AG10803 (cell line): ENCODE measurements at places on chromosomes 3 and 15.

GRCh38 chr15:78083687-78084448 is 6.4 kb upstream of the TBC1D2B start:
- no peak for DNase-seq

GRCh38 chr3:98246142-98246541 is 17.9 kb upstream of the OR5H6 start:
- DNase-seq: no peak

DNA sequence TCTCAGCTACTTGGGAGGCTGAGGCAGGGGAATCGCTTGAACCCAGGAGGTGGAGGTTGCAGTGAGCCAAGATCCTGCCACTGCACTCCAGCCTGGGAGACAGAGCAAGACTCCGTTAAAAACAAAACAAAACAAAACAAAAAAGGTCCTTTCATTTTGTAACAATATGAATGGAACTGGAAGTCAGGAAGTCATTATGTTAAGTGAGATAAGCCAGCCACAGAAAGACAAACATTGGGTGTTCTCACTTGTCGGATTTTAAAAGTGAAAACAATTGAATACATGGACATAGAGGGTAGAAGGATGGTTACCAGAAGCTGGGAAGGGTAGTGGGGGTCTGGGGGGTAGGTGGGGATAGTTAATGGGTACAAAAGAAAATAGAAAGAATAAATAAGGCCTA is 12.5 kb upstream of the B3GALNT1 start:
- no peak for DNase-seq

- no peak for DNase-seq
Measured at GRCh38 chr3:161082063-161082462, 23.1 kb downstream of the B3GALNT1 start.

- no peak for DNase-seq
Measured at GRCh38 chr15:82971218-82971984, 14.6 kb upstream of the RAMAC start.

DNA sequence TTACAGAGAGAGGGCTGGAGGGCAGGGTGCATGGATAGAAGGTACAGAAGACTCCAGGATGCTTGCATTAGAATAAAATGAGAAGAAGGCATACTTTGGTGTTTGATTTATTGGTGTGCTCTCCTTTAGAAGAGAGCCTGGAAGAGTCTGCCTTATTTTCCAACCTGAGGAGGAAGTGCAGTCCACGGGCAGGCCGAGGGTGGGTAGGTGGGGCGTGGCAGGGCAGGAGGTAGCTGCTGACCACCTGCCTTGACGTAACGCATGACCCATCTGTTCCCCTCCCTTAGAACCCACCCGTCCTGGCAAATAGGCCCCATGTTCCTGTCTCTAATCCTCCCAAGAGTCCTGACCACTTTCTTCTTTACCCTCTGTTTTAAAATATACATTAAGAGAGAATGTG is 222.3 kb upstream of the LYSMD4 start:
- no peak for DNase-seq

GRCh38 chr3:17187589-17188184 is 302.9 kb downstream of the PLCL2 start:
- DNase-seq: no peak
